ENCODE measurements at places on chromosomes 16 and 17.

- DNase-seq = no peak
These were observed 438.0 kb upstream of the PMFBP1 start for GRCh38 chr16:72609933-72610332.

DNA sequence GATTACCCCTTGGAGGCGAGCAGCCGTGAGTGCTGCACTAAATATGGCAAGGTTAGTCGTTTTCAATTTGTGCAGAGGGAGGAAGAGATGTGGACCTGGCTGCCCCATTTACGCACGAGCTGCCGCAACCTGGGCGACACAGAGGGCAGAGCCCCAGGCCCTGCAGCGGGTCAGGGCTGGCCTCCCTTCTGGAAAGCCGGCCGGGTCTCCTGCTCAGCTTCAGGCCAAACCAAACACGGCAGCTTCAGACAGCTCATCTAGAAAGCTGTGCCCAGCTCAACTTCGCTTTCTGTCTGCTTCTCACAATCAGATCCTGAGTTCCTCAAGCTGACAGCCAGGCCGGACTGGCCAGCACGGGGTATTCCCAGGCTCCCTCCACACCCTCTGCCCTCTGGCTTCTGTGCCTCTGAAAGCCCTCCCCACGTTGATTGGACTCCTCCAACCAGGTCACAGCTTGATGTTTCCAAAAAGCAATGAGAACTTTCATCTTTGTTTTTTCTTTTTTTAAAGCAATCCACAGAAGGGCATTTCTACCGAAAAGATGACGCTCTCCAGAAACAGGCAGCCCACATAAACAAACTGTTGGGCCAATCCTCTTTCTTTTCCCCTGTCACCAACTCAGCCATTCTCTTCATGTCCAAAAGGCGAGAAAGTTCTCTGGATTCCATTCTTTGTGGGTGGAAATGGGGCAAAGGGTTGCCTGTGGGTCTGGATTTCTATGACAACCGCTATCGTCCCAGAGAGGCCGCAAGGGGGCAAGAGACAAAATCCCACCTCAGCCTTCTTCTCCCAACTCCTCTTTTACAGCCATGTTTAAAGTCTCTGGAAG, 189.0 kb downstream of the ZFHX3 start:
- no peak for DNase-seq

DNA sequence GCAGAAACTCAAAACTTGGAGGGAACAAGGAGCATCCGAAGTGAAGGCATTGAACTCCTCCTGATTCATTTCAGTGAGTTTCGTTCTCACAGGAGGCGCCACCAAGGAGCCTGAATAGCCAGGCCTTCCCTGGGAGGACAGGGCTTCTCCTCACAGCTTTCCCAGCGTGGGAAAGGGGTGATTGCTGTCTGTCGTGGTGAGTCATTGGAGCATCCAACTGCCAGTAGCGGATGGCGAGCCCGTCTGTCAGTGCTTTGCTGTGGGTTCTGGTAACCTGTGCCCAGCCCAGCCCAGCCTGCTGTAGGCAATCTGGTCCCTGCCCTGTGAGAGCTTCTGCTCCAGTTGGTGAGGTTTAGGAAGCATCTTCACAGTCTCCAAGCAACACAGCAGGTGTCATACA, 28.3 kb downstream of the PLCD3 start:
- no peak for DNase-seq

- no peak for DNase-seq
These were observed 31.7 kb downstream of the CLTC start for GRCh38 chr17:59651346-59651745.

GRCh38 chr17:2532146-2532720, 20.5 kb upstream of the METTL16 start:
- no peak for DNase-seq

GRCh38 chr16:92431-93339, 14.7 kb downstream of the MPG start:
- DNase-seq = no peak

- DNase-seq = no peak
These were observed 136.9 kb upstream of the DYNLRB2 start for GRCh38 chr16:80403894-80404293.

- DNase-seq = no peak
These were observed 14.9 kb downstream of the SPATA32 start for GRCh38 chr17:45246861-45247428.

GRCh38 chr17:82065193-82065637, 389 bp downstream of the DUS1L start:
- DNase-seq = no peak

DNA sequence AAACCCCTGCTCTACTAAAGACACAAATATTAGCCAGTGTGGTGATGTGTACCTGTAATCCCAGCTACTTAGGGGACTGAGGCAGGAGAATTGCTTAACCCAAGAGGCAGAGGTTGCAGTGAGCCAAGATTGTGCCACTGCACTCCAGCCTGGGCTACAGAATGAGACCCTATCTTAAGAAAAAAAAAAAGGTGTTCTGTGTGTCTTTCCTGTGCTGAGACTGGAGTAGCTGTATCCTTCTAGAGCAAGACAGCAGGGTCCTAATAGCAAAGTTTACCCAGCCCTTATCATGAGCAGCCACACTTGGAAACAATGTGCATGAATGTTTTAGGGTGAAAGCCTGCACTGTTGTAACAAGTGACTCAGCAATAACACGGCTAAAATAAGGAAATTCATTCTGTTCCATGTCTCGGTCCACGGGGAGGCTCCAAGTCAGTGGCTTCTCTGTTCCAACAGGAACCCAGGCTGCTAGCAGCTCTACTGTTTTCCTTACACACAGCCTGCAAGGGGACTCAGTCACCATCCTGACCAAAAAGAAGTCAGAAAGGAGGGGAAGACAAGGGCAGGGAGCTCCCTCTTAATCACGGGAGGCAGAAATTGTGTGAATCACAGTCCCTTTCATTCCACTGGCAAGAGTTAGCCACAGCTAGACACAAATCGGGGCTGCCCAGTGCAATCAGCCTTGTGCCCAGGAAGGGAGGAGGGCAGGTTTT, 7.1 kb upstream of the SLC5A11 start:
- DNase-seq = peak; percentile 85

DNA sequence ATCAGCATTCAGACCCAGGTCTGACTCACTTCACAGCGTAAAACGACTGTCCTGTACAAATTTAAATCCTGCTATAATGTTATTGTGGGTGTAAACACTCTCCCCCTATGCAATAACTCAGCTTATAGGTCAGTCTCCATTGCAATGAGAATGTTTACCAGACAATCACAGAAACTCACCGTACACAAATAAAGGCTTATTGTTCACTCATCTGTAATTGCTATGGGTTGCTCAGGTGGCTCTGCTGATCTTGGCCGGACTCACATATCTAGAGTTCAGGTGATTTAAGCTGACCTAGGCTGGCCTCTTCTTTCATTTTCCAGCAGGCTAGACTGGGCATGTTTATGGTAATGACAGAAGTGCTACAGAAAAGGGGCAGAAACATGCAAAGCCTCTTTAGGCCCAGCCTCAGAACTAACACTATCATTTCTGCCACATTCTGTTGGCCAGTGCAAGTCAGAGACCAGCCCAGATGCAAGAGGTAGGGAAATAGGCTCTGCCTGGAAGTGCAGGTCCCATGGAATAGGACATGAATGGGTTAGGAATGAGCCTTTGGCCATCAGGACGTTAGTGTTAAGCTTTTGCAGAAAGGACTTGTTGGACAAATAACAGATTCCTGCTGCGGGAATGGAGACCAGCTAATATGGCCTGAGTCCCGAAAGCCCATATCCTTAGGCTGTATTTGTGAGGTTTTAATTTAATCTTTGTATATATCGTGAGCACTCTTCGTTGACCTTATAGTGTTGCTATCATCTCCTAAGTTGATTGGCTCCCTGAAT, 44.0 kb downstream of the HLF start:
- no peak for DNase-seq

GRCh38 chr16:383326-384051, 1.7 kb upstream of the PGAP6 start:
- DNase-seq = no peak

DNA sequence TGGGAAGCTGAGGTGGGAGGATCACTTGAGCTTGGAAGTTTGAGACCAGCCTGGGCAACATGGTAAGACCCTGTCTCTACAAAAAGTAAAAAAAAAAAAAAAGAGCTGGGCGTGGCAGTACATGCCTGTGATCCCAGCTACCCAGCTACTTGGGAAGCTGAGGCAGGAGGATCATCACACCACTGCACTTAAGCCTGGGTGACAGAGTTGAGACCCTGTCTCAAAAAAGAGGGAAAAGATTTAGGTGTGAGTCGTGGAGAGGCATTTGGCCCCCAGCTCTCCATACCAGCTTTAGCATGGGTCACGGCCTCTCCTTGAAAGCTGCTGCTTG, 19.1 kb downstream of the ST6GALNAC2 start:
- DNase-seq = no peak

DNA sequence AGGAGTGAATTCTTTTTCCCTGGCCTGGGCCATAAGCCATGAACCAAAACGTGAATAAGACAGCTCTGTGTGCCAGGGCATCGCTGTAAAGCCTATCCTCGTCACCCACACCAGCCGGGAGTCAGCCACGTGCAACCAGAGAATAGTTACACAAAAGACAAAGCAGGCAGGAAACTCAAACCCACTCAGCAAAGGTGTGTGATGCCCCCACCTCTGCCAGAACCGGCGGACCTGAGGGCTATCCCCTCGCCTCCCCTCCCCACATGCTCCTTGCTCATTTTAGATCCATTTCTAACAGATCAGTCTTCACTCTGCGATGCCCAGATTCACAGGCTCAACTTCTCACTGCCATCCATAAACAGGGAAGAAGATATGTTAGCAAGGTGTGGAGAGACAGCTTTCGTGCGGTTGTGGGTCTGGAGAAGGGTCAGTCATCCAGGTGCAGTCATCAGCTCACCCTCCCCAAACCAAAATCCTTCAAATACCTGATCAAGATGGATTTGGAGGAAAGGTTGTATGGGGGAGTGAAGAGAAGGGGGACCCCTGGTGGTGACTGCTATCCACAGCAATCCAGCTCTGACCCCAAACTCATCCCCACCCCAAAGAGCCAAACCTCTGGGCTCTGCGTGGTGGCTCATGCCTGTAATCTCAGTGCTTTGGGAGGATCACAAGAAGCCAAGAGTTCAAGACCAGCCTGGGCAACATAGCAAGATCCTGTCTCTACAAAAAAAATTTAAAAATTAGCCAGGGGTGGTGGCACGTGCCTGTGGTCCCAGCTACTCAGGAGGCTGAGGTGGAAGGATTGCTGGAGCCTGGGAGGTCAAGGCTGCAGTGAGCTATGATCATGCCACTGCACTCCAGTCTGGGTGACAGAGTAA, 219.2 kb downstream of the C16orf78 start:
- no peak for DNase-seq

GRCh38 chr16:87347932-87348615, 30.9 kb upstream of the C16orf95 start:
- no peak for DNase-seq

DNA sequence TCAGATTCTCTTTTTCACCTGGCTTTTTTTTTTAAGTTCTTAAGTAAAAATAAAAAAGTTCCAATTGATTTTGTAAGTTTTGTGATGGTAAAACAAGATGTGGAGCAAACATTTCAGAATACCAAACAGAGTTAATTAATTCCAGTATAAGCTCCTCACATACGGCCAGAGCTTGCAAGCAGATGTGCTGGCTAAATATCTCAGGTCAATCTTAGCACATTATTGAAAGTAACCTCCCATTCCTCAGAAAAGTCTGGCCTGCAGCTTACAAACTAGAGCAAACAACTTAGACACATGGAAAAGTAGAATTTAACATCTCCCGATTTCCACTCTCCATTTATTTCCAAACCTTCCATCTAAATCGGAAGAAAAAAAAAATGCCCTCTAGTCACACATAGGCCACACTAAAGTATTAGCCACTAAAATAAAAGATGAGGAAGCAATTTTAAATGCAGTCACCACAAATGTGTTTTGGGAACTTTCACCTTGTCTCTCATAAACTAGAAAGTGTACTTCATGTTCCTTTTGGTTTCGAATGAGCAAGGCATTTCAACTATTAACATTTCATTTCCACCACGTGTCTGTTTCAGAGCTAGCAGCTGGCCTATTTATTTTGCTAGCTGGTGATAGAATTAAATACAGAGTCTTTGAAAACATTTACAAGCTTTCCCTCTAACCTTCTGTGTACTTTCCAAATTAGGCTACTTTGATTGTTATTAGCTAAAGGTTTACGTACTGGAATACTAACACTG, 143.3 kb downstream of the STX8 start:
- DNase-seq = no peak

DNA sequence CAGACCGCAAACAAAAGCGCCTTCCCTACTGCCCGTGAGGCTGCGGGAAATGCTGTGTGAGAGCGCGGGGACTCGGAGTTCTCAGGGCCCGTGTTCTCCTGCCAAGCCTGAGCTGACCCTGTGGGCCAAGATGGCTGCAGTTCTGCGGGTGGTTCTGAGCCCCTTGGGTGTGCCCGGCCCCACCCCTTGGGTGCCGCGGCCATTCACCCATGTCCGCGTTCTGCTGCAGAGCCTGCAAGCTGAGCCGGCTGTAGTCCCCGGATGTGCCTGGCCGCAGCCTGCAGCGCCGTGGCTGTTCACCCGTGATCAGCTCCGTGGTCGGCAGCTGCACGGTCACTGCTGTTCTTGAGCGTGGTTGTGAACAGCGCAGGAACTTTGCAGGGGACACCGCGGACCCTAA, 20.0 kb downstream of the ACSF3 start:
- no peak for DNase-seq

- no peak for DNase-seq
These were observed 12.2 kb downstream of the PPL start for GRCh38 chr16:4924593-4925292.

DNA sequence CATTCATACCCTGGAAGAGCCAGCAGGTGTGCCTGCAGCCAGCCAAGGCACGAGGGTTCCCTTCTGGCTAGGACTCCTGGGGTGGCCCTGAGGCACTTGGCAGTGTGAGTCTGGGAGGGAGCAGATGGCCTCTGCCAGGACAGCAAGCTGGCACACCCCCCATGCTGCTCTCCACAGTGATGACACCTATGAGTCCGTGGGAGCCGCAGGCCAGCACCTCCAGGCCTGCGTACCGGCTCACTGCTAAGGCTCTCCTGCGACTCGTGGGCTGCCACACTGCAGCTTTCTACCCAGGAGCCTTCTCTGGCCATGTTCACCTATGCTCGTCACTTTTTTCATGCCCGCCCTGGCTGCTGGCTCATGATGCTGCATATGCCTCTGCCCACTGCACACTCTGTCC, 68.1 kb downstream of the NDEL1 start:
- no peak for DNase-seq

DNA sequence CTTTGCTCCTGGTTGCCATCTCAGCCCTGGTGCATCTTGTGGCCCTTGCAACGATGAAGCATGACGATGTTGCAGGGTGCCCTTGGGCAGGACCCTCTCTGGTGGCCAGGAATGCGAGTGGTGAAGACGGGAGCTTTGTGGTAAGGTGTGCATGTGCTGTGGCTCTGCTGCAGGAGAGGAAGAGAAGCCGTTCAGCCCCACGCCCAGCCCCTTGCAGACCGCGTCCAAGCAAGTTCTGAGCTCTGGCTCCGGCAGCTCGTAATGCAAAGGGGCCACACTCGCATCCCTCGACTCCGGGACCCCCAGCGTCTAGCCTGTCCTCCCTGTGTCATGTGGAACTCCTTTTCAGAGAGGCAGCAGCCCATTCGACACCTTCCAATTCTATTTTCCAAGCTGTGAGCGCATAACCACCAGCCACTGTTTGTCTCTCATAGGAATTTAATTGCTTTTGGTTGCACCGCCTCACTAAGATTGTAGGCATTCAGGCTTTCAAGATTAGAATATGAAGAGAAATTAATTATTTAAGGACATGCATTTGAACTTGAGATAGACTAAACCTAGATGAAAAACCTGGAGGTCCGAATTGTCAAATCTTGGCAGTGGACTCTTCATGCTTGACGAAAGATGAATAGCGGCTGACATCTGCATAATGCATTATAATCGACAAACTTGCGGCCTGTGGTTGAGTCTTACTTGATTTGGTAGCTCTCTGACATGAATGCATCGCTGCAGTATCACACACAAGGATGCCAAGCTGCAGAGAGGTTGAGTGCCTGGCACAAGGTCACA, 21.1 kb upstream of the KCNG4 start:
- DNase-seq = no peak

Measured in hippocampal formation (tissue), 2 donors.